Activated CD4-positive, alpha-beta memory T cell treated with anti-CD3 and anti-CD28 coated beads, Interleukin-2, amount 10 ng/mL, durations not matched to agents 7 days and 5 days (primary cell): ENCODE measurements at places on chromosomes 12 and 14. TPM values are rescaled to one million over a fixed set of nuclear protein-coding genes. Genes with fewer than 3 reads are reported as not detected.

Gene GLS2
- 0.33 TPM for total RNA-seq

Gene AKAP3
- total RNA-seq = 3.4 TPM

Gene CAPZA3
- total RNA-seq = not detected

Gene PEBP1
- 76.7 TPM for total RNA-seq

DNA sequence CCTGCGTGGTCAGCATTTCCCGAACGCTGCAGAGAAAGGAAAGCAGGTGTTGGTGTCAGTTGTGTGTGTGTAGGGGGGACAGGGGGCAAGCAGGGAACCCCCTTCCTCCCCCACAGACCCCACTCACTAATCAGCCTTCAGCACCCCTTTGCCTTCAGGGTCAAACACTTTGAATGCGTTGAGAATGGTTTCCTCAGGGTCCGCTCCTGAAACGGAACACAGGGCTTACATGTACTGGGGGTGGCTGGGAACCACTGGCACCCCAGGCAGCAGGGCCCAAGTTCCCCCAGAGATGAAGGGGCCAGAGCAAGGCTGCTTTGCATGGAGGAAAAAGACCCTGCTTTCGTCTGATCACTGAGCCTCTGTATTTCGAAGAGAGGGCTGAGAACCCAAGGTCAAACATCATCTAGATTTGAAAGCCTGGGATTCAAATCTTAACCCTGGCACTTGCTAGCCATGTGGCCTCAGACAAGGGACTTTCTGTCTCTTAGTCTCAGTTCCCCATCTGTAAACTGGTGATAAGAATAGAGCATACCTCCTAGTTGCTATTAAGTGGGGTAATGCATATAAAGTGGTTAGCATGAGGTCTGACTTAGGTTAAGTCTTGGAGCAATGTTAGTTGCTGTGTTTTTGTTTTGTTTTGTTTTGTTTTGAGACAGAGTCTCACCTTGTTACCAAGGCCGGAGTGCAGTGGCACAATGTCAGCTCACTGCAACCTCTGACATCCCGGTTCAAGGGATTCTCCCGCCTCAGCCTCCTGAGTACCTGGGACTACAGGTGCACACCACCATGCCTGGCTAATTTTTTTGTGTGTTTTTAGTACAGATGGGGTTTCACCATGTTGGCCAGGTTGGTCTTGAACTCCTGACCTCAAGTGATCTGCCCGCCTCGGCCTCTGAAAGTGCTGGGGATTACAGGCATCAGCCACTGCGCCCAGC is 7.0 kb downstream of the MYL2 start:
- peaks cover 2% of the 10 kb centered on the region for H3K27me3 ChIP-seq
- H3K4me3 ChIP-seq = no peak overlapping the region
- no peaks in the 10 kb centered on the region for H3K4me1 ChIP-seq
- no peak overlapping the region for H3K27ac ChIP-seq
- no peaks in the 10 kb centered on the region for H3K36me3 ChIP-seq

GRCh38 chr12:48980389-48980952 is 2.3 kb downstream of the WNT1 start:
- DNase-seq = peak; percentile 41
- peak overlapping the region; percentile 62 for H3K27ac ChIP-seq
- peak overlapping the region; percentile 77 for H3K4me3 ChIP-seq
- H3K4me1 ChIP-seq = peaks cover 55% of the 10 kb centered on the region
- H3K27me3 ChIP-seq = peaks cover 91% of the 10 kb centered on the region
- peaks cover 5% of the 10 kb centered on the region for H3K36me3 ChIP-seq

DNA sequence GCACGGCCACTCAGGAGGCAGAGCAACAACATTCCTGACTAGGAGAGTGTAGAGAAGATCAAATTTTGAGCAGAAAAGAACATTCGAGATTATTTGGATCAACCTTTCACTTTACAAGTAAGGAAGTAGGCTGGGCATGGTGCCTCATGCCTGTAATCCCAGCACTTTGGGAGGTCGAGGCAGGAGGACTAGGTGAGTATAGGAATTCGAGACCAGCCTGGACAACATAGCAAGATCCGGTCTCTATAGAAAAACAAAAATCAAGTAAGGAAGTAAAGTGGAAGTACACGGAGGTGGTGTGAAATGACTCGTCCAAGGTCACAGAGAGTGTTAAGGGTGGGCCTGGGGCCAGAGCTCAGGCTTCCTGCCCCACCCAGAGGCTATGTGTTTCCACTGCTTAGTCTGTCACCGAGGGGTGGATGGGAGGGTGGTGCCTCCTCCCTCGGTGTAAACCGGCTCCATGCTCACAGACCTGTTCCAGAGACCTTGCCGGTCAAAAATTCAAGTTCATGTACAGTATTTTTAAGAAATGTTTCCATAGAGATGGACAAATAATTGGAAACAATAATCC is 51.9 kb downstream of the MAP1LC3B2 start:
- H3K36me3 ChIP-seq = no peaks in the 10 kb centered on the region
- no peak overlapping the region for H3K27ac ChIP-seq
- peaks cover 2% of the 10 kb centered on the region for H3K27me3 ChIP-seq
- H3K4me3 ChIP-seq = no peak overlapping the region

DNA sequence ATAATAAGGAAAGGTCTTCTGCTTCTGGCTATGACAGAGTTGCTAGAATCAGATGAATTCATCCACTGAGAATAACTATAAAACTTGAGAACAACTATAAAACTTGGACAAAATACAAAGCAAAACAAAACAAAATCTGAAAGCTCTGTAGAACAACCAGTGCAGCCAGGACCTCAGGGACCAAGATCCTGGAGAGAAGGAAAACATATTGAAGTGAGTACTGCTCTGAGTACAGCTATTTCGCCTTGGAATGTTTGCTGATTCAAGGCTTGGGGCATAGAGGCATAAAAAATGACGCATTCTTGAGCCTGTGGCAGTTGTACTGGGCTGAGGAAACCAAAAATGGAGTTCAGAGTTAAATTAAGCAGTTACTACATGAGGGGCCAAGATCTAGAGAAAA is 21.7 kb downstream of the FOXA1 start:
- DNase-seq = no peak
- no peak overlapping the region for H3K27ac ChIP-seq
- no peaks in the 10 kb centered on the region for H3K27me3 ChIP-seq
- no peaks in the 10 kb centered on the region for H3K36me3 ChIP-seq
